HT-29 (cell line): ENCODE measurements at places on chromosomes 2 and 18.

GRCh38 chr2:232667989-232668583 is 29.0 kb upstream of the GIGYF2 start:
- no peak for DNase-seq

GRCh38 chr18:10245846-10246175 is 208.6 kb upstream of the APCDD1 start:
- no peak for DNase-seq

DNA sequence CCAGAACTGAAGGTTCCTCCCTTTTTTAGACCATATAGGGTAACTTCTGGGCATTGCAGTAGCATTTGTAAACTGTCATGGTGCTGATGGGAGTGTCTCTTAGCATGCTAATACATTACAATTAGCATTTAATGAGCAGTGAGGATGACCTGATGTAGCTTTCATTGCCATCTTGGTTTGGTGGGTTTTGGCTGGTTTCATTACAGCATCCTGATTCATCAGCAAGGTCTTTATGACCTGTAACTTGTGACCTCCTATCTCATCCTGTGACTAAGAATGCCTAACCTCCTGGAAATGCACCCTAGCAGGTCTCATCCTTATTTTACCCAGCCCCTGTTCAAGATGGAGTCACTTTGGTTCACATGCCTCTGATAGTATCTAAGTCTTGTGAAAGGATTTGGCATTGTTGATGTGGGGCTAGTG is 159.0 kb downstream of the TMX3 start:
- DNase-seq = no peak

DNA sequence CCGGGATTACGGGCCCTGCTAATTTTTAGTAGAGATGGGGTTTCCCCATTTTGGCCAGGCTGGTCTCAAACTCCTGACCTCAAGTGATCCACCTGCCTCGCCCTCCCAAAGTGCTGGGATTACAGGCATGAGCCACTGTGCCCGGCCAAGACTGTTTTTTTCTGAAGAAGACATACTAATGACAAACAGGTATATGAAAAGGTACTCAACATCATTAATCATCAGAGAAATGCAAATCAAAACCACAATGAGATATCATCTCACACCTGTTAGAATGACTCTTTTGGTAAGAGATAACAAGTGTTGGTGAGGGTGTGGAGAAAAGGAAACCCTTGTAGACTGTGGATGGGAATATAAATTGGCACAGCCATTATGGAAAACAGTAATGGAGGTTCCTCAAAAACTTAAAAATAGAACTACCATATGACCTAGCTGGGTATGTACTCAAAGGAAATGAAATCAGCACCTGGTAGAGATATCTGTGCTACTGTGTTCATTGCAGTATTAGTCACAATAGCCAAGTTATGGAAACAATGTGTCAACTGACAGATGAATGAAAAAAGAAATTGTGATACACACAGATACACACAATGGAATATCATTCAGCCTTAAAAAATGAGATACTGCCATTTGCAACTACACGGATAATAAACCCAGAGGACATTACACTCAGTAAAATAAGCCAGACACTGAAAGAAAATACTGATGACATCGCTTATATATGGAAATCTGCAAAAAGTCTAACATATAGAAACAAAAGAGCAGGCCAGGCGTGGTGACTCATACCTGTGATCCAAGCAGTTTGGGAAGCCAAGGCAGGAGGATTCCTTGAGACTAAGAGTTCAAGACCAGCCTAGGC is 20.8 kb downstream of the SOS1 start:
- DNase-seq = no peak

- no peak for DNase-seq
Observed at GRCh38 chr2:100674666-100675065, 111.9 kb downstream of the PDCL3 start.

GRCh38 chr2:48885841-48886240 is 130.3 kb upstream of the LHCGR start:
- no peak for DNase-seq

DNA sequence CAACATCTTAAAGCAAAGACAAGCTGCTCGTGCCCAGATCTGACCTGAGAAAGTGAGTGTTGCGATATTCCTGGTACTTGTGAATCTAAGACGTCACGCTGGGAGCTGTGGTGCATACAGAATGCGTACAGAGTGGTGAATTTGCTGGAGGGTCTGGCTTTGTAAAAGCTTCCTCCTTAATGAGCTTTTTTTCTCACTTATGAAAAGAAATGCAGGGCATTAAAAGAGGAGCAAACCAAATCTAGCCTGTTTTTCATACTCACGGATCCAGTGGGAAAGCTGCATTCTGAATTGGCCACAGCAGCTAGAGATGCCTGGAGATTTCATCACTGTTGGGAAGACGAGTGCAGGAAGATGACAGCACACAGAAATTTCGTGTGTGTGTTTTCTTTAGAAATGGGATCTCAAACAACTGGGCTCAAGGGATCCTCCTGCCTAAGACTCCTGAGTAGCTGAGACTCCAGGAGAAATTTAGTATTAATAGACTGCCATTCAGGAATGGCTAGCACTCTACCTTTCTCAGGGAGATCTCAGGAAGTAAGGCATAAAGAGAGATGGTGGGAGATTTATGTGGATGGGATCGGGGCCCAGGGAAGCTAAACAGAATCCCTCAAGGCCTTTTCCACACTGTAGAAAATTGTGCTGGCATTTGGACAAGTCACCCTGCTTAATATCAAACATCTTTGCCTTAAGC is 181.3 kb downstream of the ALPK2 start:
- DNase-seq = no peak

GRCh38 chr2:158460632-158461297 is 4.0 kb downstream of the PKP4 start:
- peak; percentile 29 for DNase-seq

- peak; percentile 7 for DNase-seq
Observed at GRCh38 chr2:23092831-23093230, 292.1 kb upstream of the KLHL29 start.

DNA sequence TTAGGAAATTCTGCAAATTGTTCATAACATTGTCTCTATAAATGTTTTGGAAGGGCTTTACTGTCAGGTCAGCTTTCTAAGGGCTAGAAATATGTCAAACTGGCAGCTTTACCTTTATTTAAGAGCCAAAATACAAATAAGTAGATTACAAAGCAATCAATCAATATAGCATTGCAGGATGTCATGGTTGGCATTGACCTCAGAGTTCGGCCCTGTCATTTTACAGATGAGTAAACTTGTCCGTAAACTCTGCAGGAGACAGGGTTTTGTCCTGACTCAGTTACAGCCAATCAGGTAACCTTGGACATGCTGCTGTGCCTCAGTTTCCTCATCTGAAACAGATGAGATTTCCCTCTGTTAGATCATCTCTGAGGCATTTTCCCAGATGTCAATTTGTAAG is 25.9 kb upstream of the ZEB2 start:
- DNase-seq = no peak

DNA sequence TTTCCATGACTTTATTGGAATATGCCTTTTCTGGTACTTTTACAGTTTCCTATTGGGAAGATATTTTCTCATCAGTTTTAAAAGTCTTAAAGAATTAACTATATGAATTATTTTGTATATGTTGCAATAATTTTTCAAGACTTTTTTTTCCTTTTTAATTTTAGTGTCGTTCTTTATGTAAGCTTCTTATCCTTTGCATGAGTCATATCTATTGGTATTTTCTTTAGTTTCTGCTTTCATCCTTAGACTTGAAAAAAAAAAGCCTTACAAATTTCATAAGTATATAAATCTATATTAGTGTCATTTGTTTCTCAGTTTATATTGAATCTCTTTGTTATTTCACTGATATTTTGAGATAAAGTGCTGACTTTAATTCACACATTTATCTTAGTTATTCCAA is 94.9 kb downstream of the DSEL start:
- no peak for DNase-seq

GRCh38 chr2:98293030-98293429 is 53.2 kb upstream of the CNGA3 start:
- no peak for DNase-seq

GRCh38 chr2:70519453-70519852 is 34.2 kb downstream of the TGFA start:
- DNase-seq = no peak

DNA sequence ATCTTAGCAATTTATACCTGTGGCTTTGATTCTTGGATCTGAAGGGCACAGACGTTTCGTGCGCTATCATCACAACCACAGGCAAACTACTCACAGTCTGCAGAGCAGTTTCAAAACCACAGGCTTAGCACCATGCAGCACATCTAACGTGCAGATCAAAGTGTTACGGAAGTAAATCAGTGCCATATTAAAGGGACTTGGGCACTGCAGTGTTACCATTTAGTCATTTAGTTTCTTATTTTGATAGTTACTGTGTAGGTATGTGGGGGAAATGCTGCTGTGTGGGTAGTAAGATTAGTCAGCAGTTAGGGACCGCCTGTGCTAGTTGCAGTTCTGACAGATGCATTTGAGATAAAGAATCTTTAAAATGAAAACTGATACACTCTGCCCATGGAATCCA is 384.0 kb downstream of the NBAS start:
- no peak for DNase-seq

DNA sequence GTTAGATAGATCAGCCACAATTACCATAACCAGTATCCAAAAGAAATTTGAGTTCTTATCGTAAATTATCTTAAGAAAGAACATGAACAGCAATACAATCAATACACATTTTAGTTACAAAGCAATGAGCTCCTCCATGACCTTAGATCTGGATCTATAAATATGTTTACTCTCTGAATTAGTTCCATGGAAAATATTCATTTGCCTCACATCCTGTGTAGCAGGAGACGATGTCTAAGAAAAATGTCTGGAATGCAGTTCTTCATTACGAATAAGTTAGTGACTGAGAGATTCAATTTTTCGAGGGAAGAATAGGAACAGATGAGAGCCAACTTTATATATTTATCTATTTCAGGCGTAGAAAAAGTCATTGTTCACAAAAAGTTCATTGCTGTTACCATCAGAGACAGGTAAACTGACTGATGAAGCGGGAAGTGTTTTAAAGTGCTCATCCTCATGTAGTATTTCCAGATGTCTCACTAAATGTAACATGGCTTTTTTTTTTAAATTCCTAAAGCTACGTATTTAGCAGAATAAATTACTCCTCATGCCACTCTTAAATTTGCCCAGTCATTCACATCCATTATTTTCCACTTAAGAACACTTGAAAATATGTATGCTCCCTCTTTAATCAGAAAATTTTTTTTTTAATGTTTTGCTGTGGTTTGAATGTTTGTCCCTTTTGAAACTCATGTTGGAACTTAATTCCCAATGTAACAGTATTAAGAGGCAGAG is 106.5 kb upstream of the SCN1A start:
- DNase-seq = no peak

GRCh38 chr2:120992791-120993555 is 257.3 kb downstream of the GLI2 start:
- DNase-seq = no peak

- no peak for DNase-seq
Observed at GRCh38 chr2:157155992-157156391, 101.5 kb upstream of the GALNT5 start.

DNA sequence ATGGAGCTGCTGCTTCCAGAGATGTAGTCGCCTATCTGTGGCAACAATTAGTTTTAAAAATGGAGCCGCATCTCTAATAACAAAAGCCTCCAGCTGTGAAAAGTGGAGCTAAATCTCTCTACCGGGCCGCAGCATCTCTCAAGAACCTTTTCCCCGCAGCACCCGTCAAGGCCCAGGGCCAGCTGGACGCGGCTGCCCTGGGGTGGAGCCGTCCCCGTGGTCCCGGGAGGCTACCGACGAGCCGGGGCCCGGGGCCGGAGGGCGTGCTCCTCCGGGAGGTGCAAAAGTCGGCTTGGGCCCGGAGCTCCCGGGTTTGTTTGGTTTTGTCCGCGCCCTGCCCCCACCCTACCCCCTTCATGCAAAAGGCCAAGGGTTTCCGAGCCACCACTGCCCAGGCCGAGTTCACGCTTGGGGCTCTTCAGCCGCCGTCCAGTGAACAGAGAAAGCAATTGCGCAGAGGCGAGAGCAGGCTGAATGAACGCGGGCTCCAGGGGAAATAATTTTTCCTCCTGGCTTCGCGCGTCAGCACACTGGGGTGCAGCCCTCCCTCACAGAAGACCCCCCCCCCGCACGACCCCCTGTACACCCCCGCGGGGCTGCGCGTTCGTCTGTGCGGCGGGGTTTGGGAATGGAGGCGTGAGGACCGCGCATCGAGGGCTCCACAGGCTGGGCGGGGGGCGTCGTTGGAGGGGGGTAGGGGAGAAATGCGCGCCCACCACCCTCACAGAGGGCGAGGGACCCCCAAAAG is 557 bp upstream of the GREB1L start:
- no peak for DNase-seq

GRCh38 chr2:68099260-68099659 is 36.5 kb upstream of the C1D start:
- no peak for DNase-seq

- no peak for DNase-seq
Observed at GRCh38 chr2:45014016-45014702, 4.9 kb upstream of the SIX2 start.

GRCh38 chr2:47095349-47096020 is 59.6 kb downstream of the STPG4 start:
- DNase-seq = no peak

DNA sequence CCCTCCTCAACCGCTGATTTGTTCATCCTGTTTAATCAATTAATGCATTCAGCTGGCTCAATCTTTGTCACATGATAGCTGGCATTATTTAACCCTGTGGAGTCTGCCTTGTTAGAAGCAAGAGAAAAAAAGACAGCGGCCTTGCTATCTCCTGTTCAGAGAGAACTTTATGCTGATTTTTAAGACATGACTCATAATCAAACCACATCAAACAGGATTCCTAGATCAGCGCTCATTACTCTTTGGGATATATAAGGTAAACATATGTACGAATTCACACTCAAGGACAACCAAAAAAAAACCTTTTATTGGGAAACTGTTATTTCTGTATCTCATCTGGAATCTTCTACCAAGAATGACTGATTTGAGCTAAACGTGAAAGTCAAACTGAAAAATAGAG is 195.1 kb downstream of the C1D start:
- DNase-seq = no peak

- no peak for DNase-seq
Observed at GRCh38 chr2:71379086-71379485, 47.5 kb downstream of the ZNF638 start.

DNA sequence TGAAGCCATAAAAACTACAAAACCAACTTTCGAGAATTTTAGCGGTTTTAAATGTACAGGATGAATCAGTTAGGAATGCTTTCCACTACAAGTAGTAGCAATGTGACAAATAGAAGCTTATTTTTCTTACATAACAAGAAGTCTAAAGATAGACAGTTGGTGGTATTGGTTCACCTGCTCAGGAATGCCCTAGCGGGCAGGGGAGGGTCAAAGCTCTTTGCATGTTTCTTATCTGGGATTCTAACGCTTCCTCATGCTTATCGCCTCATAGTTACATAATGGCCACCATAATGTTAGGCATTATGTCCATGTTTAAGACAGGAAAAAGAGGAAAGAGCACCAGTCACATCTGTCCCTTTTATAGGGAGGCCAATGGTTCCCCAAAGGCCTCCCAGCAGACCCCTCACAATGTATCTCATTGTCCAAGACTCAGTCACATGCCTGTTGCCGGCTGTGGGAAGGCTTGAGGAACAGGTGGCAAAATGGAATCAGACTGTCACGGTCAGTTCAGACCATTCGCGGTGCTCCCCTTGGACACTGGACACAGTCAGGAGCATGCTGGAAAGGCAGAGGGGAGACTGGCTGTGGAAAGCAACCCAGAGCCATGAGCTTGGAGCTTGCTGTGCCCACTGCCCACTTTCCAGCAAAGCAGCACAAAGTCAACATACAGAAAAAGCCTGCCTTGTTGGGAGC is 69.4 kb upstream of the ODC1 start:
- no peak for DNase-seq

- DNase-seq = no peak
Observed at GRCh38 chr2:6139916-6140315, 447.7 kb downstream of the SOX11 start.
